Progenitor cell of endocrine pancreas (in vitro differentiated cells): ENCODE measurements at places on chromosomes 1 and 21.

DNA sequence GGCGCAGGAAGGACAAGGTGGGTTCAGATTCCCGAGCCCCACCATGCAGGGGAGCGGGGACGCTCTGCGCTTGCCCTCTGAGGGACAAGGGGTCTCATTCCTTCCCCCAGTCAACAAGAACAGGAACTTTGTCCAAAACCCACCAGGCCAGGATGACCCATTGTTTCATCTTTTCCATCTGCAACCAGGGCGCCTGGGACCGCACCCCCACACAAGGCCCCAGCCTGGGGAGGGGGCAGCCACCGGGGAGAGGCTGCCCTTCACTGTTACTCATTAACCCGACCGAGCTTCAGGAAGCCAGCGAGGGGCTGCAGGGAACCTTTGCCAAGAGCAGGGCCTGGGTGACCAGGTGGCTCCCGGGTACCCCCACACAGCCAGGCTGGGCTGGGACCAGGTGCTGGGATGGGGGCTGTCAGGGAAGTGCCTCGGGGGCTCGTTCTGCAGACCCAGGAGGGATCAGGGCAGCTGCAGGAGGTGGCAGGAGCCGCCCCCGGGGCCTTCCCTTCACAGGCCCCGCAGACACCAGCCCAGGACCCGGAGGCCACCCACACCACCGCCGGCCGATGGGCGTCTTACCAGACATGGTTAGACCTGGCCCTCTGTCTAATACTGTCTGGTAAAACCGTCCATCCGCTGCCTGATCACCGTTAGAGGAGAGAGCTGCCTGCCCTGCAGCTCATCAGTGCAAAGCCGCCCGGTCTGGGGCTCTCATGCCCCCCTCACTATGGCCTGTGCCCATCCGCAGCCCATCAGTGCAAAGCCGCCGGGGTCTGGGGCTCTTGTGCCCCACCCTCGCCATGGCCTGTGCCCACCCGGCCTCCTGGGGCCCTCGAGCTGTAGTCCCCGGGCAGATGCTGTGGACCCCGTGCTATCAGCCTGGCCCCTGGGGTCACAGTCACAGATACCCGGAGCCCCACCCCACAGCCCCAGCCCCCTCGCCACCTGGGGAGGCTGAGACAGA is 4.9 kb upstream of the TTLL10 start:
- DNase-seq: no peak

DNA sequence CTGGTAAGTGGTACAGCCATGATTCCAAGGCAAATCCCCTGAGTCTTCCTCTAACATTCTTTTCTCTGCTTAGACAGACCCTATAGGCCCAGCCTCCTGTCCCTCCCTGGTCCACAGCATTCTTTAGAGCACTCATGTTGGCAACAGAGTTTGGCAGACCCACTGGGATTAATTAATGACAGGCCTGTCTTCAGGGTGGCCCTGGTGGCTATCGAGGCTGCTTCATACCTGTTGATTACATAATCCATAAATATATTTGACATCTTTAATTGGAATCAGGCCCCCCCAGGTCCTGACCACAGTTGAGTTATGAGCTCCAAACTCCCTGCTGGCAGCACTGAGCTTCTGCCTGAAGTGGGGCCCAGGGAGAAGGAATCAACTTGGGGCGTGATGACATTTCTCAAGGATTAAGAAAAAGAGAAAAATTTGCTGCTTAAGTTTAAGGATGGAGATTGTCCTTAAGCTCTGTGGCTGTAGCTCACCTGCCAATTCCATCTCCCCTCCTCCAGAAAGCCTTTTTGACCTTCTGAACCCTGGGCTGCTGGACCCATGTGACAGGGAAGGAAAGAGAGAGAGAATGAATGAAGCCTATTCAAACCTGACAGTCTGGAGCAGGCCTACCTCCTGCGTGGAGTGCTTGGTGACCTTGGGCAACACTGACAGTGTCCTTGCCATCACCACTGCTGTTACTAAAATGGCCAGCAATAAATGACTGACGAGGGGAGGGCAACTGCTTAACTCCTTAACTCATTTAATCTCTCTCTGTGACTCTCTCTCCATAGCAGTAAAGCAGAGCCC is 156.6 kb downstream of the TRABD2B start:
- no peak for DNase-seq

GRCh38 chr1:235329139-235329902 is 951 bp downstream of the GGPS1 start:
- DNase-seq: peak; percentile 14

DNA sequence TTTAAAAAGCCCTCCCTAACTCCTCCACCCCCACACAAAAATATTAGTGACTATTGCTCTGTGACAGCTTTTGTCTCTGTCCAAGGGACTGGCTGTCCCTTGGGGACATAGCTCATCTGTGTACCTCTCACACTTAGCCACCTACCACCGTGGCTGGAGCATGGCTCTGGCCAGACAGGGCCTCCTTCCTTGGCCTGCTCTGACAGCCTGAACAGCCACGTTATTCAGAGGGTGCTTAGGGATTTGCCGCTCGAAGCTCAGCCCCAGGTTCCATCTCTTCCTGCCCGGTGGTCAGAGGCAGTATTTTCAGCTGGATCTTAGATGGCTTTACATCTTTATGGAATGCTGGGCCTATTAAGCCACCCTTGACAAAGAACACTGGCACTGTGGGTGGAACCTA is 6.1 kb upstream of the CELSR2 start:
- no peak for DNase-seq

DNA sequence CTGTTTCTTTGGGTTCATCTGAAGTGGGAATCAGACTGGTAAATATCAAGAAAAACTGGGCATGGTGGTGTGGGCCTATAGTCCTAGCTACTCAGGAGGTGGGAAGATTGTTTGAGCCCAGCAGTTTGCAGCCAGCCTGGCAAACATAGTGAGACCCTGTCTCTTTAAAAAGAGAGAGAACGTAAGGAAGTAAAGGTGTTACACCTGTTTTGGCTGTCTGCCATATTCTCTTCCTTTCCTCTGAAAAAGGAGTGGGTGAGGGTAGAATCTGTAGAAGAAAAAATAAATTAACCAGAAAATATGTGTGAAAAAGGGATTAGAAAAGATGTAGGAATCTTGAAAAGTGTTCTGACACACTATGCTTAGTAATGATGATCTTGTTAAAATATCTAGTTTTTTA is 20.0 kb downstream of the AHCYL1 start:
- DNase-seq: no peak

- DNase-seq: no peak
Measured at GRCh38 chr1:116343019-116343418, 30.0 kb upstream of the ATP1A1 start.

- DNase-seq: no peak
Measured at GRCh38 chr1:180177931-180178330, 23.3 kb downstream of the QSOX1 start.

- DNase-seq: no peak
Measured at GRCh38 chr21:28791595-28792282, 200.9 kb downstream of the LTN1 start.

GRCh38 chr21:42037516-42037915 is 27.4 kb upstream of the ZBTB21 start:
- DNase-seq: no peak

GRCh38 chr1:221834698-221835513 is 93.0 kb upstream of the DUSP10 start:
- DNase-seq: no peak

GRCh38 chr1:110875216-110875731 is 2.3 kb downstream of the CD53 start:
- no peak for DNase-seq

GRCh38 chr1:232403017-232403714 is 226.8 kb downstream of the SIPA1L2 start:
- no peak for DNase-seq

DNA sequence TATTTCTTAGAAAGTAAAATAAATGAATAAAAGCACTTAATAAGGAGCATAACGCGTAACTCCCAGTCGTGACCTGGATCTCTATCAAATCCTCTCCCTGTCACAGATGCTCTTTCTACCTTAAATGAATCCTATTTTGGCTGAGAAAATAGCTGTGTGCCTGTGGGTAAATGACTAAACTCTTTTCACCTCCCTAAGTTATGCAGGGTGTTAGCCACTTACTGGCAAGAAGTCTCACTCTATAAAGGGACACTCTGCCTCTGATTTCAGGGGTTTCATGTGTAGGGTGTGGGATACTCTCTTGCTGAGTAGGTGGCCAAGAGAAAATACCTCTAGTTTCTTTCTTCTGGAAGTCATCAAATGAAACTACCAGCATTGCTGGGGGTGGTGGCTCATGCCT is 24.3 kb upstream of the PPP1R15B start:
- DNase-seq: no peak

- DNase-seq: no peak
Measured at GRCh38 chr1:50097791-50098190, 10.9 kb upstream of the ELAVL4 start.

DNA sequence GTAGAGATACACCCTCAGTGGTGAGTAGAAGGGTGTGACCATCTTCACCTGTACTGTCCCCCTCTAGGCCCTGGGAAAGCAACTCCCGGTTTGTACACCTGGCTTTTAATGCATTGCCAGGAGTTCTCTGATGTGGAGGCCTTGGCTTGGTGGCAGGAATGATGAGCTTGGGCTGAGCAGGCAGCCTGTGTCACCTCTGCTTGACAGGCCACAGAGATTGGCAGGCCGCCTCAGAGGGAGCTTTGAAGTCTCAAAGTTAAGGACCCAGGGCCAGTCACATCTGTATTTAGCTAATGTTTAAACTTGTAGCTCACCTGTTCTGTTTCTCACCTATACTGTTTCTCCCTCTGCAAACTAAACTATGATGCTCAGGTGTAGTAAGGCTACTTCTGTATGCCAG is 28.5 kb downstream of the HUNK start:
- no peak for DNase-seq

GRCh38 chr1:48035371-48036141 is 38.4 kb upstream of the TRABD2B start:
- DNase-seq: no peak

DNA sequence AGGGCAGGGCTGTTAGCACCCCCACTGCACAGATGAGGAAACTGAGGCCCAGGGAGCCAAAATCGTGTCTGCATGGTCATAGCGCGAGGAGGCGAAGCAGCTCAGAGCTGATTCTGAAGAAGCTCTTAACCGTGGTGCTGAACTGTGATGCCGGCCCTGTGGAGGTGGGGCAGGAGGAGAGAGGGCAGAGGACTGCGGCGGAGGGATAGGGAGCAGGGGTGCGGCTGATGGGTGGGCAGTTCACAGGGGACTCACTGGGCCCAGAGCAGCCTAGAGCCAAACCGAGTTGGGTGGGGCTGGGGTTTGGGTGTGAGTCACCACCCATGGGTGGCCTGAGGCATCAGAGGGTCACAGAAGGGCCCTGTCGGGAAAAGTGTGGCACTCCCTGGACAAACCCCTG is 74.7 kb downstream of the RAP1GAP start:
- DNase-seq: no peak

GRCh38 chr1:151384584-151384983 is 12.1 kb upstream of the SELENBP1 start:
- no peak for DNase-seq

GRCh38 chr21:38954588-38955004 is 148.9 kb downstream of the ETS2 start:
- DNase-seq: no peak

GRCh38 chr1:15110128-15110866 is 43.2 kb upstream of the TMEM51 start:
- no peak for DNase-seq

DNA sequence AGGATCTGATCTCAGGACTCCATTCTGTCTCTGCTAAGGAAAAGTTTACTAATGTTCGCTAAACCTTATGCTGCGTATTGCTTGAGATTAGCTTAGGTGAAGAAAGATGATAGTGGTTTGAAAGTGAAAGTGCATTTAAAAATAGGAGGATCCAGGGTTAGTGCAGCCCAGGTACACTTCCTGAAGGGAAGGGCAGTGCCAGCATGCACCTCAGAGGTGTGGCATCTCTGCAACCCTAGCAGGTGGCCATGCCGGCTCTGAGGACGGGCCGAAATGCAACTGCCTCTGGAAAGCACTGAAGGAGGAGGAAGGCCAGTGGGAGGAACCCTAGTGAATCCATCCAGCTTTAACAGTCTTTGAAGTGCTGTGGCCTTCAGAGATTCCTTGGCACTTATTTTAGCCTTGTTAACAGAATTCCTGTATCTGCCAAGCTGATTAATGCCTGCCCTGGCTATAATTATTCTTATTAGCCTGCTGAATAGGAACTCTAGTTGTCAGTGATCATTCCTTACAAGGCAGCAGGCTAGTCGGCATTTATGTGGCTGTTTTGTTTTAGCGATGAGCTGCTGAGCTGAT is 5.5 kb downstream of the PTGFRN start:
- DNase-seq: no peak

DNA sequence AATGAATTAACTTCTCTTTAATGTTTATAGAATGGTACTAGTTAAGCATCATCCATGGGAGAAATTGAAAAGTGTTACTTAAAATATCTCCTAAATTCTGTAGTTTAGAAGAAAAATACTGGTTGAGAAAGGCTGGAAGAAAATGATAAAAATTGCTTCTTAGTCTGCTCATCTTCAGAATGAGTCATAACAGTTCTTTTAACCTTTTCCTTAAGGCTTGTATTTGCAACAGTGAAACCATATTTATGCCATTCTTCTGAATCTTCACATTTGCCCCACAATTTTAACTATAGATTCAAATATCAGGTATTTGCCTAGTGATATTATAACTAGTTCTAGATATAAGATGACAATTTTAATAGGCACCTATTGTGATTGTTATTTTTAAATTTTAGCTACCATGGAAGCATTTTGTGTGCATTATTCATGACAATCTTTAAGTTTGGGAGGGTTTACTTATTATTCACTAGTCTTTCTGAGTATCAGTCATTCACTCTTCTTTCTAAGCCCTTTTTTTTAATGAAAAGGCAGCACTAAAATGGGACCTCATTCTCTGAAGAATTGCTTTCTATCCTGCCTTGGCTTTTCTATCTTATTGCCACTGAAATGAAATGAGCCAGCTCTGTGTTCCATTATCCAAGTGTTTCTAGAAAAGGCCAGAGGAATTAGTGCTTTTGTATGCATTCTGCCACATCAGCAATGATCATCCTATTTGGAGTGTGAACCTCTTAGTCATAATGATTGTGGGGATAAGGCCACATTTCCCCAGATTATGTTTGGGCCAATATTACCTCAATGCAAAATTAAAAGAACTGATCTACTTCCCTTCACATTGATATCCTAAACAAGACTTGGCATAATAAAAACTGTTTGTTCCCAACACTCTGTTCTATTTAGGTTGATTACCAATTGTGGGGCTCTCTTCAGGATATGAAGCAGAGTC is 58.4 kb downstream of the SAMSN1 start:
- no peak for DNase-seq

- DNase-seq: no peak
Measured at GRCh38 chr1:200907611-200908097, 13.0 kb downstream of the INAVA start.

GRCh38 chr1:219317762-219318353 is 144.2 kb downstream of the LYPLAL1 start:
- DNase-seq: no peak

DNA sequence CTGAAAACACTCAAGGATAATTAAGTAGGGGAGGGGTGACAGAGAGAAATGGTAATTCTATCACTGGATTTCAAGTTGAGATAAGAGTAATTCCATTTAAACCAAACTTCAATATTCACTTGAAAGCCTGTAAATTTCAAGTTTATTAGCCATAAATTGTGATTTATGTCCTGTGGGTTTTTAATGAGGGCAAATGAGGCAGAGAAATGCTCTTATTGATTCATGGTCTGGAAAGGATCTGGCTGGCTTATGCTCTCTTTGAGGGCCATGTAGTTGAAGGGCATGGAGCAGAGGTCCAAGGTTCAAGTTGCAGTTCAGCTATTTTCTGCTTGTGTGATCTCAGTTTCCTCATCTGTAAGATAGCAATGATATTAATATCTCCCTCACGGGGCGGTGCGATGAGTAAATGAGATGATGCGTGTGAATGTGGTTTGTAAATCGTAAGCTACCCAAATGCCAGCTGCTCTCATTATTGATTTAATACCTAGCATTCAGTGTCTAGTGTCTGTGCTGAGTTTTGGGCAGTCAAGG is 12.3 kb downstream of the OLFML3 start:
- no peak for DNase-seq
